ENCODE measurements at places on chromosomes 1 and 21.

GRCh38 chr1:26290882-26291261 lies 11.0 kb downstream of the SH3BGRL3 start:
- peak; percentile 56 for DNase-seq

GRCh38 chr1:91764471-91765115 lies 121.4 kb downstream of the TGFBR3 start:
- peak; percentile 73 for DNase-seq

- DNase-seq = no peak
Observed at GRCh38 chr1:231938711-231939110, 312.1 kb downstream of the DISC1 start.

GRCh38 chr1:183792300-183792699 lies 12.6 kb upstream of the RGL1 start:
- DNase-seq = no peak

DNA sequence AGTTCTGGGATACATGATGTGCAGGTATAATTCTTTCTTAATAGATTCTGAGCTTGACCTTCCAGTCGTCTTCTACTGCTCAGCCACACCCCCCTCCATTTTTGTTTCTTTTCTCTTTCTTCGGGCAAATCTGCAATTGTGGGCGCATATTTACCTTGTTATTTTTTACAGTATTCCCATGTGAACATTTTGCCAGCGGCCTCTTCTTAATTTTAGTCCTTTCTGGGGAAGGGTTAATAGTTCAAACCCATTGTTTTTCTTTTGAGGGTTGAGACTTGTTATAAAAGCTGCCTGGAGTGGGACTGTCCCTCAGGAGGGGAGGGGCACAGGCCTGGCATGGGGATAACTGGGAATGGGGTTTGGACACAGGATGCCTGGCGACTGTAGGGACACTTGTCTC lies 40.3 kb downstream of the PBX1 start:
- no peak for DNase-seq

- DNase-seq = no peak
Observed at GRCh38 chr21:21385404-21385803, 387.2 kb downstream of the NCAM2 start.

DNA sequence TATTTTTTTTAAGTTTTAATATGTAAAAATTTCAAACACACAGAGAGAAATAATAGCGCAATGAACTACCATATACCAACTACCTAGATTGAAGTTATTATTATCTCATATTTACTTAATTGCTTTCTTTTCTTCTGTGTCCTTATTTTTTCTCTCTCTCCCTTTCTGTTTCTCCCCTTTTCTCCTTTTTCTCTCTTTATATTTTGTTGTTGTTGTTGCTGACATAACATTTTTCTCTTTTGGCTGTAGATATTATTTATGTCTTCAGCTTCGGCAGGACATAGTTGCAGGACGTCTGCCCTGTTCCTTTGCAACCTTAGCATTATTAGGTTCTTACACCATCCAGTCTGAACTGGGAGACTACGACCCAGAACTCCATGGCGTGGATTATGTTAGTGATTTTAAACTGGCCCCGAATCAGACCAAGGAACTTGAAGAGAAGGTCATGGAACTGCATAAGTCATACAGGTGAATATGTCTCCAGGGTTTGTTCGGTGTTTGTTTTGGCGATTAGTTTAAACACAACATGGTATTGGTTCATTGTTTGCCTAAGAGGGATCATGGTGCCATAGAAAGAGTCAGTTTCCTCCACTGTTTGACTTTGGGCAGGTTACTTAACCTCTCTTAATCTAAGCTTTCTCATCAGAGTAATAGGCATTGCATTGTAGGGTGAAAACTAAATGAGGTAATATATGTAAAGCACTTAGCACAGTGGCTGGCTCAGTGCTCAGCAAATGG lies 103.8 kb downstream of the EPB41 start:
- no peak for DNase-seq

GRCh38 chr1:24385160-24385940 lies 28.2 kb downstream of the STPG1 start:
- DNase-seq = no peak

- peak; percentile 72 for DNase-seq
Observed at GRCh38 chr1:53687901-53688300, 51.1 kb downstream of the GLIS1 start.

GRCh38 chr1:199041173-199041914 lies 402.5 kb downstream of the PTPRC start:
- DNase-seq = no peak

- DNase-seq = peak; percentile 80
Observed at GRCh38 chr21:32499249-32500055, 85.9 kb downstream of the TCP10L start.

DNA sequence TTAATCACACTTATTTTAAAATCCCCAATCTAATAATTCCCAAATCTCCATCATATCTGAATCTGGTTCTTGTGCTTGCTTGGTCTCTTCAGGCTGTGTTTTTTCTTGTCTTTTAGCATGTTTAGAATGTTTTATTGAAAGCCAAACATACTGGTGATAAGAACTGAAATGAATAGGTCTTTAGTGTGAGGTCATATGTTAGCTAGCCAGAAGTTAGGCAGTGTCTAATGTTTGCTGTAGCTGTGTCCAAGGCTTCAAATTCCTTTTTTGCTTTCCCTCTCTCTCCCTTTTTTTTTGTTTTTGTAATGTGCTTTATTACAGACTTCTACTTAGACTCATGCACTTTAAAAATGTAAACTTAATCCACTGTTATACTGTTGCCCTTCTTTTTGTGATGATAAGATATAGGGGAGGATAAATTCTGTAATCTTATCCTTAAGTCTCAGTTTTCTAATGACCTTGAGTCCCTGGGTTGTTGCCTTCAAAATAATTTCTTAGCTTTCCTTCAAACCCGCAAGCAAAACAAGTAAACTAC lies 725.1 kb downstream of the BRINP3 start:
- no peak for DNase-seq

DNA sequence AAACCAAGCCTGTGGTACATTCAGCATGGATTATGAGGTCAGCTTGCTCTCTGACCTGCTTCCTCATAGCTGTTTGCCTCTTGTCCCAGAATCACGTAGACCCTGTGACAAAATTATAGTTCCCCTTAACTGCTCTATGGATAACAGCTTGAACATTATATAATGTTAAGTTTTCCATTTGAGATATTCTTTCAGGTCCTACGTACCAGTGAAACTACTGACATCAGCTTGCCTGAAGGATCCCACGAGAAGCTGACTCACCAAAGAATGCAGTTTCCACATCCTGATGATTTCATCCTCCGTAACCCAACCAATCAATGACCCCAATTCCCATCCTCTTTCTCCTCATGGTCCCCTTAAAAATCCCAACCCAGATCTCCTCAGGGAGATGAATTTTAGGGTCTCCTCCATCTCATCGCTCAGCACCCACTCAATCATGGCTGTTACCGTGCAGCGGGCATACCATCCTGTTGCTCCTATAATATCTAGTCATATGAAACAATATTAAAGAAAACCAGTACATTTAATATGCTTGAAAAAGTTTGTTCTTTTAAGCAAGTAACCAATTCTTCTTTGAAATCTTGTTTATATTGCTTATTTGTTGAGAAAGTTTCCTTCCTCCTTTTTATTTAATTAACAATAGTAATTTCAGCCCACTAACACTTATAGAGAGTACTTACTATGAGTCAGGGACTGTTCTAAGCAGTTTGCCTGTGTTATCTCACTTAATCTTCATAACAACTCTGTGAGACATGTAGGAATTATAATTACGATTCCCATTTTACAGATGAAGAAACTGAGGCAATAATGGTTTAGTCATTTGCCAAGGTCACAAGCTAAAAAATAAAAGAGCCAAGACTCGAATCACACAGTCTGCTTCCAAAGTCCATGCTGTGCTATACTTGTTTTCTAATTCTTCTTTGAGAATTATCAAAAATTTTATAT lies 27.4 kb downstream of the CHML start:
- DNase-seq = no peak

- DNase-seq = no peak
Observed at GRCh38 chr21:16642353-16642752, 870.5 kb upstream of the CXADR start.

GRCh38 chr1:109208836-109209463 lies 4.8 kb upstream of the SARS1 start:
- no peak for DNase-seq

GRCh38 chr1:7469255-7469938 lies 301.7 kb upstream of the VAMP3 start:
- no peak for DNase-seq

DNA sequence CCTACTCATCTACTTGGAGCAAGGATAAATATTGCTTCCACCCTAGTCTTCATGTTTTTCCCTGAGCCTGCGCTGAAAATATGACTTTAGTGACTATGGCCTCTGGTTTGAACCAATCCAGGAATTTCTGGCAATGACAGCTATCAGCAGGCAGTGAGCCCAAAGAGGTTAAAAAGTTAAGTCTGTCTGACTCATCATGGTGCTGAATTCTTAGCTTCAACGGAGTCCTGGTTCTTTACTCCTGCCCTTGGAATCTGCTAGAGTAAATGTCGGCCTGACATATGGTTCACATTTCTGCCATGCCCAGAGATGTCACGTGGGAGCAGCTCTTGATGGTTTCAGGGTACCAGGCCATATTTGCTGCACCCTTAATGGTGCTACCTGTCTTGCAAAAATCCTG lies 351.6 kb upstream of the PLXNA2 start:
- peak; percentile 54 for DNase-seq

Data from islet precursor cell (in vitro differentiated cells).